ENCODE measurements at places on chromosomes 1 and 21. TPM values are rescaled to one million over a fixed set of nuclear protein-coding genes. Genes with fewer than 3 reads are reported as not detected.
A peak's percentile ranks its signal among the peaks of the same experiment; 100 is the strongest.

- peak; percentile 1 for DNase-seq
Measured at GRCh38 chr1:58047265-58047858, 499.2 kb downstream of the OMA1 start.

FCRL4 gene
- total RNA-seq, result not detected

- no peak for DNase-seq
Measured at GRCh38 chr21:34886240-34887104, 162.6 kb downstream of the RUNX1 start.

DNA sequence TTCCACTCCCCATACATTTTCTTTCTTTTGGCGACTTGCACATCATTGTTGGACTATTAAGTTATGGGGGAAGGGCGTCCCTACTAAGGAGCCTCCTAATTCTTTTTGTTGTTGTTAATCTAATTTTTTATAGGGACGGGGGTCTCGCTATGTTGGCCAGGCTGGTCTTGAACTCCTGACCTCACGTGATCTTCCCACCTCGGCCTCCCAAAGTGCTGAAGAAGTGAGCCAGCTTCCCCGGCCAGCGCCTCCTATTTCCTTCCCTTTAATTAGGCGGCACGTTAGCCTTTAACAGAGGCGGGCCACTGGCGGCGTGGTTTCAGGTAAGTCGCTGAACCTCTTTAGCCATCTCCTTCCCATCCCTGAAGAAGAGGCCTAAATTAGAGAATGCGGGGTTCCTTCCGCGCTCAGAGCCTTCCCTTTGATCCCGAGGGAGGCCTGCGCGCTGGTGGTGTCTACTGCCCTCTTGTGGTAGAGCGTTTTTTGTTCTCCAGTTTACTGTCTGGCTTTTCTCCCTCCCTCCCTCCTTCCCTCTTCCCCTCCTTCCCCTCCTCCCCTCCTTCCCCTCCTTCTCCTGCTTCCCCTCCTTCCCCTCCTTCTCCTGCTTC, 38.1 kb downstream of the TNFRSF9 start:
- peak; percentile 67 for DNase-seq

LENEP gene
- not detected for total RNA-seq

GRCh38 chr1:11752359-11753088, 9.5 kb upstream of the C1orf167 start:
- no peak for DNase-seq

GRCh38 chr1:11951901-11952300, 17.4 kb downstream of the PLOD1 start:
- DNase-seq, result no peak

NLRP3 gene
- total RNA-seq, result 0.24 TPM

DNA sequence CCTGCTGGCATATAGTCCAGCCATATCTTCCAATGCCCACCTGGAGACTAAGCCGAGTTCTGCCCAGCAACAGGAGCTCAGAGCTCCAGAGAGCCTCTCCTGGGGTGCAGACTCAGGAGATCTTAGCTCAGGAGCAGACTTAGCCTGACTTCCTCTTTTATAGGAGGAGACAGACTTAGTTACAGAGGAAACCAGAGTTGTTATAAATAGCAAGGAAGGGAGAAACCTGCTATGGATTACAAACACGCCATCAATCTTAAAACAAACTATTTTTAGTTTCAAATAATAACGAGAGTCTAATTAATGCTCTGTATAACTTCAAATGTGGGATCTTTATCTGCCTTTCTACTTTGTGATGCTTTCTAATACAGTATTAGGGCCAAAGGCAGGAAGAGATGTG, 3.3 kb upstream of the KIF21B start:
- no peak for DNase-seq

DNA sequence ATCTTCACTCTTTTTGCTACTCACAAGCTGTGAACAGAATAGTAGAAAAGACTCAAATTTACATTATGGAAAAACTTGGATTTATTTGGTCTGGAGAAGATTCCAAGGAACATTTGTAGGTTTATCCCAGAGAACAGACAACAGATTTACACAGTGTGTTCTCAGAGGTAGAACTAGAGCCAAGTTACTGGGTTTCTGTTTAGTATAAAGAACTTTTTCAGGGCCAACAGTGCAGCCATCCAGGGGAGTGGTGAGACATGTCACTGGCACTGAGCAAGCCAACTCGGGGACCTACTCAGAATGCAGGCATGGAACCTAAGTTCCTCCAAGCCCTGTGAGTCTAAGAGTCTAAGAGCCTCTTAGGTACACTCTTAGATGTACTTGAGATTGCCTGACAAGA, 142.6 kb downstream of the OMA1 start:
- no peak for DNase-seq

DNALI1 gene
- total RNA-seq, result not detected

DNA sequence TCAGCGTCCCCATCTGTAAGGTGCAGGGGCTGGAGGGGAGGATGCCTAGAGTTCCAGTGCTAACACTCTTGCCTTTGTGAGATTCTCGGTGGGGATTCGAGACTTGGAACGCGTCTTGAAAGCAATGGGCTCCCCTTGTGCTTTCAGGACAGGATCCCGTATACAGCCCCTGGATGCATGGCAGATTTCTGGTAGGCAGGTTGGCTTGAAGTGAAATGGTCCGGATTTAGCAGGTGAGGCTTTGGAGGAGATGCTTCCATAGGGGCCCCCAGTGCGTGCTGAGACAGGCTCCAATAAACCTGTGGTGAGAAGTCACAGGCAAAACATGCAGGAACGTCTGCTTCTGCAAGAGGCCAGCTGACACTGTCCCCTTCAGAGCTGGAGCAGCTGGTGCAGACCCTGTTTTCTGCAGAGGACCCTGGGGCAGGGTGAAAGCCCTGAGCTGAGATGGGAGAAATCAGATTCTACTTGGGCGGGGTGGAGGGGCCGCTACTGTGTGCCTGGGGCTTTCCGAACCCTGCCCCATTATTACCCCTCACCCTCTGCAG, 270.4 kb downstream of the PTPRU start:
- no peak for DNase-seq

DNA sequence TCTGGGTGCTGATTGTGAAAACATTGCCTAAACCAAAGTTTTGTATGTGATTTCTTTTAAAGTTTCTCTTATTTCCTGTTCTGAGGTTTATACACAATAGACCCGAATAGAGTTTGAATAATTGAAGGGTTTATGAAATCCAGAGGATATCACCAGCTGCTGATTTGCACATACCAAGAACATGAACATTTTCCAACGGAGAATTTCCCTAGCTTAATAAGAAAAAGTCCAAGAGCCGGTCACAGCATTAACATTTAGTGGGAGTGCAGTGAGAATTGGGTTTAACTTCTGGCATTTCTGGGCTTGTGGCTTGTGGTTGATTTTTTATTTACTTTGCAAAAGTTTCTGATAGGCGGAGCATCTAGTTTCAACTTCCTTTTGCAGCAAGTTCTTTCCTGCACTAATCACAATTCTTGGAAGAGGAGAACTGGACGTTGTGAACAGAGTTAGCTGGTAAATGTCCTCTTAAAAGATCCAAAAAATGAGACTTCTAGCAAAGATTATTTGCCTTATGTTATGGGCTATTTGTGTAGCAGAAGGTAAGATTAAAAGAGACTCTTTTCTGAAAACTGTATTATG, at the start of gene CFH:
Gene CFH, plus strand, starts transcription at position 407 of the 579 bp plus-strand sequence. Its CDS starts 75 bp downstream, at position 482.
- DNase-seq, result peak; percentile 52

DNA sequence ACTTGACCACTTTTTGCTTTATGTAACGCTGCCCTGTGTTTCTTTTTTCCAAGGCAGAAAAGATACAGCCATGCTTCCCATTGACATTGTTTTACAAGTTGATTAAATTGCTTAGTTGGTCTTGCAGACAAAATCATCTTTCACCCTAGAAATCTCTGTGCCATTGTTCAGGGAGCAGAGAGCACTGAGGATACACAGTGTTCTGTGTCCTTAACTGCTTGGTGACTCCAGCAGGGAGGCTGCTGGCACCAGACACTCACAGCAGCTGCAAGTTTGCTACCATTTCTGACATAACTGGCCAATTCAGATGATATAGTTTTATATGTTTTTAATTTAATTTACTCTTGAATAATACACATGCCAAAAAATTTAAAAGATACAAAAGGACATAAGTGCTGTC, 118.7 kb downstream of the RGS2 start:
- DNase-seq, result no peak

SYNC gene
- 51.3 TPM for total RNA-seq

DNA sequence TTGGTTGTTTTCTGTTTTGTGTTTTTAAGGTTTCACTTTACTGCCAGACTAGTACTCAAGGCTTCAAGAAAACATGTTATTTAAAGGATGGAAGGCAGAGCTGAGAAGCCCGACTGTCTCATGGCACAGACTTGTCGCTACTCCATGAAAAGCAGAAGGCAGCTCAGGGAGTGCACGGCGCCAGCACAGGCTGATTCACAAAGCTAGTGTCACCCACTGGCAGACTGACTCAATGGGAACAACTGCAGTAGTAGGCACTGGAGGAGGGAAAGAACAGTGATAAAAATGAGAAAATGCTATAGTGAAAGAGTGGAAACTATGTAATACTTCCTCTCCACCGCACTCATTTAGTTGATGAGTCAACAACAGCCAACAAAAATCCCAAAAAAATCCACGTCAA, 14.7 kb downstream of the HSF2BP start:
- peak; percentile 91 for DNase-seq

DNA sequence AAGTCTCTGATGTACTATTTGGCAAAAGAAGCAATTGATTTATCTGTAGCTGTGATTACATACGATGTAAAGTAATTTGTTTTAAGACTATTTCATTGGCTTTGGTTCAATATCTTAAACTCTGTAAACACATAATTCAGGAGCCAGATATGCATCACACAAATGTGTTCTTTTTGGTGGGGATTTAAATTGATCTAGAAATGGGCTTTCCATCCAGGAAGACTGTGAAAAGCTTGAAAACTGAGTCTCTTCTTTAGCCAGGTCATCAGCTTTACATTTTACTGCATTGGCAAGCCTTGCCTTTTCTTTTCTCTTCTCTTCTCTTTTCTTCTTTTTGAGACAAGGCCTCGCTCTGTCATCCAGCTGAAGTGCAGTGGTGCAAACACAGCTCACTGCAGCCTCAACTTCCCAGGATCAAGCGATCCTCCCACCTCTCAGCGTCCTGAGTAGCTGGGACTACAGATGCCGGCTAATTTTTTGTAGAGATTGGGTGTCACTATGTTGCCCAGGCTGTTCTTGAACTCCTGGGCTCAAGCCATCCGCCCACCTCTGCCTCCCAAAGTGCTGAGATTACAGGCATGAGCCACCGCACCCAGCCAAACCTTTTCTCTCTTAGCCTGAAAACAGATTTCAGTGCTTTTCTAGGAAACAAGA, 1.4 kb downstream of the RCAN3 start:
- DNase-seq, result no peak

SON gene
- total RNA-seq, result 82.9 TPM

DNA sequence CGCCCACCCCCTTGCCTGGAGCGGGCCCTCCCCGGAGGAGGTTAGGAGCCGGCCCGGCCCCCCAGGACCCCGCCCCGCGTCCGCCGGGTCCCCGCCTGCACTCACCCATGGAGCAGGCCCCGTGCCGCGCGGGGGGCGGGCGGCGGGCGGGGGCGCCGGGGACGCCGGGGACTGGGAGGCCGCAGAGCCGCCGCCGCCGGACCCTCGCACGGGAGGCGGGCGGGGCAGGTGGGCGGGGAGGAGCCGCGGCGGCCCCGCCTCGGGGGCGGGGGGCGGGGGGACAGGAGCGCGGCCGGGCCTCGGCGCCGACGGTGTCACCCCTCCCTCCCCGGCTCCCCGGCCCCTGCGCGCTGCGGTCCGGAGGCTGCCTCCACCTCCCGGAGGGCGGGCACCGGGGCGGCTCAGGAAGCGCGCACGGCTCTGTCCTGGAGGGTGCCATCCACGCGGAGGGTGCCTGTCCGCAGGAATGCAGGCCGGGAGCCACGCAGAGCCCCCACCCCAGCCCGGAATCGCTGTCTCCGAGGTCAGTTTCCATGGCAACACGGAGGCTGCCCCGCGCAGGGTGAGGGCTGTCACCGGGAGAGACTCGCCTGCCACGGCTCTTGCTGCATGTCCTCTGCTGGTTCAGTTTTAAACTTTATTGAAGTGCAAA, 5.9 kb upstream of the PLEKHG5 start:
- DNase-seq, result peak; percentile 27

DNA sequence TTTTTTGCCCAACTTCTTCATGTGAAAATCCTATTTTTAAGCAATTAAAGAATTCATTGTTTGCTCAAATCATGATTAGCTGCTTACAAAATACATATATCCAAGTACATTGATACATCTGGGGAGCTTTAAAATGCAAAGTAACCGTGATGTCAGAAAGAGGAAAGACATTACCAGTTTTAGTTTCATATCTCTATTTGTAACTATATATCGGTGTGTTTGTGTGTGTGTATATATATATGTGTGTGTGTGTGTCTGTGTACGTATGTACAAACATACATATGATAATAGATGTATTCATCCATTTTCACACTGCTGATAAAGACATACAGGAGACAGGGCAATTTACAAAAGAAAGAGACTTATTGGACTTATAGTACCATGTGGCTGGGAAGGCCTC, 310.1 kb downstream of the DPYD start:
- no peak for DNase-seq

DNA sequence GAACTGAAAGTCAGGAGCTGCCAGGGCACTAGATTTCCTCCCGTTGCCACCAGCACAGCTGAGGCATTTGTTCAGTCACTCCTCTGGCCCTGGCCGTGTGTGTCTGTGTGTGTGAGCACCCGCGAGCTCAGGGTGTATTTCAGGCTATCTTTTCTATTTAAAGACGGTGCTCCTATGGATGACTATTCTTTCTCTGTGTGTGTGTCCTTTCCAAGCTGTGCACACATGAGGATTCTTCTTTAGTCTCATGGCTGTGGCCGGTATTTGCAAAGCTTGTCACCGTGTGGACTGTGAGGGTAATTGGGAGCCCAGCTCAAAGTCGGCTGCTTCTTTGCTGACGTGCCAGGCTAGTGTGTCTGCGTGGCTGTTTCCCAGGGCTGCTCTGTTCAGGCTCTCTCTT, 3.0 kb upstream of the KCND3 start:
- no peak for DNase-seq

Measured in A172 (cell line).